ENCODE measurements at places on chromosomes 7 and 10.

DNA sequence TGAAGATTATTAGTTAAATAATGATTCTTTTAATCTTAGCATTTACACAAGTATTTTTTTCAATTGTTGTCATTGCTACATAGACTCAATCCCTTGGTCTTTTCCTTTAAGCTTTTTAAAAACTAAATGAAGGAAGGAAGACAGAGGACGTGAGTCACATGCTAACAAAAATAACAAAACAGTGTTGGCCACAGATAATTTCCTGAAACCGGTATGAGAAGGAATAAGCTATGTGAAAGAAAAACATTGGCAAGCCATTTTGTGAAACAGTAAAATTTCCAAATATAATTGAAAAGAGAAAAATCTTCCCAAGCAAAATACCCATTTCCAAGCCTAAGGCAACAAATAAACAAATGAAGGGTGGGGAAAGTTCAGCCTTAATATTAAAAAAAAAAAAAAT lies 223.0 kb downstream of the AHR start:
- DNase-seq: no peak

GRCh38 chr10:131660427-131660826 lies 240.4 kb upstream of the PPP2R2D start:
- DNase-seq: no peak

DNA sequence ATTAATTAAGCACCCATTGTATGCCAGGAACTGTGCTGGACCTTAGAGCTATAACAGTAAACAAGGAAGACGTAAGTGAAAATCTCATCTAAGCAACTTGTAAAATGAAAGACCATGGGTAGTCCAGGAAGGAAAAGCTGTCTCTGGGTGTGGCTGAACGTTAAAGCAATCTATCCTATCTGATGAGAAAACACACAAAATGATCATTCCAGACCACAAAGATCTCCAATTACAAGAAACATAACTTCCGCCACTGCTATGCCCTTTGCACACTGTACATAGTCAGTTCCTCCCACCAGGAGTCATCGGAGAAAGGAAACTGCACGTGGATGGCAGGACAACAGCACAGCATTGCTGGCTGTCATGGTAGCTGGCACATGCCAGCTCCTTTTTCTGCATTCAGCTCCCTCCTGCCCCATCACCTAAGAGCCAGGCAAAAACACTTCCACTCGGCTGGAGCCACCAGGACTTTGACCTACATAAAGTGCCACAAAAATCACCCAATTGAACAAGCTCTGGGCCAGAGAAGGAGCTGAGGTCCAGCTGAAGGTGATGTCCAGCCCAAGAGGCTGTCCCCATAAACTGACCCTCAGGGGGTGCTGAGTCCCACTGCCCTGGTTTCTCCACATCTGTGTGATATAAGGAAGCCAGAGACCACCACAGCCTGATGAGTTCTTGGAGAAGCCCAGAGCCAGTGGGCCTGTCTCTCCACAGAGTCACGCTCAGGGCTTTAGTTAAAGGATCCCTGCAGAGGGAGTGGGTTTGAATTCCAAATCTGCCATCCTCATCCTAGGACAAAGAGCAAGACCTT lies 56.4 kb downstream of the STEAP1B start:
- no peak for DNase-seq

DNA sequence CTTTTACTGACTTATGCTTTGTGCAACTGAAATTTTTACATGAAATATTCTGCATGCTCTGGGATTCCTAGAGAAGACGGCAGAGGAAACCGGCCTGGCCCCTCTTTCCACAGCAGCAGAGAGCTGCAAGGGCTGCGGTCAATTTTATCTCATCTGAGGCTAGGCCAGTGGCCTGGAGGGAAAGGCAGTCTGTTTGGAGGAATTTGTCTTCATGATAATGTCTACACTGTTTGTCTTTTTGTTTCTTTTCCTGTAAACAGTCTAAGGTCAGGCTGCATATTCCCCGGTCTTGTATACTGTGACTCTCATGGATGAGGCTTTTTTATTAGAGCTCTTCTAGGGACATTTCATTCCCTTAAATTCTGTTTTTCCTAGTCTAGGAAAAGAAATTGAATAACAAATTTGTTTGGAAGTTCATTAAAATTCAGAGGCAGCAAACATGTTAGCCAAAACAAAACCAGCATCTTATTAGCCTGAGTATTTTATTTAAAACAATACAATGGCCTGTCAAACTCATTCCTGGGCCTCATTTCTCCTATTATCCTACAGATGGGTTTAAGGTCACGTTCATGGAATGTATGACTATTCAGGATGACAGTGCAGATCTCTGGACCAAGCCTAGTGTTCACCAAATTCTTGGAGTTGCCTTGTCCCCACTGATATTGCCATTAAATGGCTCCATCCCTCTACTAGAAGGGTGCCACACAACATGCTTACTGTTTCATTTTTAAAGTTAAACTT lies 26.4 kb downstream of the LAMB4 start:
- DNase-seq: no peak

Measured in naive thymus-derived CD4-positive, alpha-beta T cell (primary cell).